T47D (cell line): ENCODE measurements at places on chromosomes 5 and 9.

GRCh38 chr5:123116757-123117156 is 27.7 kb downstream of the PRDM6 start:
- no peak for DNase-seq

DNA sequence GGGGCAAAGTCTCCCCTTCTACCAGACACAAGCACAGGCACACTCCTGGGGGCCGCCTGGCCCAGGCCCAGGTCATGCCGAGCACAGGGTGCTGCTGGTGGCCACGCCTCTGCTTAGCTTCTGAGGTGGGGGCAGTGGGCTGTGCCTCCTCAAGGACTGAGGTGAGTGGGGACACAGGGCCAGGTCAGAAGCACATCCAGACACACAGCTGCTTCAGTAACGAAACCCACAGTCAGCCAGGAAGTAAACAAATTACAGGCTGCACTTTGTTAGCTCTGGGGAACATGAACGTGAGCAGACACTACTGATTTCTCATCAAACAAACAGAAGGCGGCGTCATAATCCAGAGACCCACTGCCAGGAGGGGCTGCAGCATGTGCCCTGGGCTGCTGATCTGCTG is 192.4 kb downstream of the HSPA4 start:
- no peak for DNase-seq

DNA sequence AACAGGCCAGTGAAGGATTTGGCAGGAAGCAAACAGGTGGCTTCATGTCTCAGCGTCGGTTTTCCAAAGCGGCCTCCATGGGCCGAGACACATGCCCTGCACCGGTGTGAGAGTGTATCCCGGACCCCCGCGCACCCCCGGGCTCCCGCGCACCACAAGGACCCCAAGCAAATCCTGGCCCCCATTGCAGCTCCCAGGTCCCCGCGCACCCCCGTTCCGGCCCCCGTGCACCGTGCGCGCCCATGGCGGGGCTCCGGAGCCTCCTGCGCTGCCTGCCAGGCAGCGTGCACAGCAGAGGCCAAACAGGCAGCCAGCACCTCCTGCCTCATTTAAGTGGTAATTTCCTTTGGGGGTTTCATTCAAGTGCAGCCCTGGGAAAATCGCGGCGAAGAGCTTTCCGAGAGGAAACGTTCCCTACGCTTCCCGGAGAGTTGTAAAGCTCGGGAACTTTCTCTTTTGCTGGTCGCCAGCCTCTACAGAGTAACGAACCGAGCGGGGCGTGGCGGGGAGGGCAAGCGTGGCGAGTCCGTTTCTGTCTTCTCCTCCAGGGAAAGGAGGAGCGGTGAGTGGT is 145.5 kb upstream of the SLC24A2 start:
- no peak for DNase-seq

- DNase-seq, result peak; percentile 86
These were observed 59.2 kb upstream of the CLINT1 start for GRCh38 chr5:157917899-157918809.

DNA sequence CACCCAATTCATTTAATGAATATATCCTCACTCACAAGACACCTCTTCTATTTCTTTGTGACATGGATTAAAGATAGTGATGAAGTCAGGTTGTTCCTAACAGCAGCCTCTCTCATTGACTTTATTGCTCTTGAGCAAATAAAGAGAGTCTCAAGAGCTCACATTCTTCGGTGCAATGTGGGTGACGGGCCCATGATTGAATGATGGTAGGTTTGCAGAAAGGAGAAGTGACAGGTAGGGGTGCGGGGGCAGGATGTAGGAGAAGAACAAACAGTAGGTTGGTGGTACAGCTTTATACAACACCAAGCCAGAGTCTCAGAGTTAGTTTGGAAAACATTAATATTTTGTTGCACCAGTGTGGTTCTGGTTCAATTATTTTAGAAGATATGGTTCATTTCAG is 122.2 kb downstream of the SLIT3 start:
- no peak for DNase-seq

GRCh38 chr9:120882935-120883607 is 6.1 kb upstream of the PHF19 start:
- no peak for DNase-seq

- peak; percentile 12 for DNase-seq
These were observed 222.9 kb upstream of the ZNF462 start for GRCh38 chr9:106639873-106640568.

DNA sequence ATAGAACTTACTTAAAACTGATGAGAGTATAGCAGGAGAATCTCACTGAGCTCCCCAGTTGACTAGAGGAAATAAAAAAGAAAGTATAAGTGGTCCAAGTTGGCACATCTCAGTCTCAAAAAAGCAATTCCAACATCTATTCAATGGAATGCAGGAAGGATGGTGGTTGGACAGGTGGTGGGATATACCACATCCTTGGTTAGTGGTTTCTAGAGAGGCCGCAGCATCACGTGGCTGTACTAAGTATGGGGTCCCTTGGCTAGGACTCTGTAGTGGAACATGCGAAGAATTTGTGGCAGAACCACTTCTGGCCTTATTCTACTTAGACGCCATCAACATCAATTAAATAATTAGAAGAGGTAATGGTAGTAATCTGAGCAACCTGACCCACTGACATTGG is 232.4 kb downstream of the SAXO1 start:
- no peak for DNase-seq

DNA sequence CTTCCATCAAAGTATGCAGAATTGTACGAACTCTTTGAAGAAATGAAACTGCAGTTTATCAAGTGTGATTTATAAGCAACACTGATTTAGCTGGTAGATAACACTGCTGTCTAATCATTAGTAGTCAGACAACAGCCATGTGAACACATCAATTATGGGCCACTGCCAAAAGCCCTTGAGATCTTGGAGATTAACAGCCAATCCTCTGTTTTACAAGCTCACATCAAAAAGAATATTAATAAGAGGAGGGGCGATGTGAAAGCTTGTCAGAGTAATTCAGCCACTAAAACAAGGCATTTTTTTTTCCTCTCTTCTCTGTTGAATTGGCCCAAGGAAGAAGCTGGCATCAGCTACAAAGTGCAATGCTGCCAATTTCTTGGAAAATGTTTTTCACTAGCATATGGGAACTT is 28.1 kb downstream of the ZNF608 start:
- DNase-seq, result no peak

DNA sequence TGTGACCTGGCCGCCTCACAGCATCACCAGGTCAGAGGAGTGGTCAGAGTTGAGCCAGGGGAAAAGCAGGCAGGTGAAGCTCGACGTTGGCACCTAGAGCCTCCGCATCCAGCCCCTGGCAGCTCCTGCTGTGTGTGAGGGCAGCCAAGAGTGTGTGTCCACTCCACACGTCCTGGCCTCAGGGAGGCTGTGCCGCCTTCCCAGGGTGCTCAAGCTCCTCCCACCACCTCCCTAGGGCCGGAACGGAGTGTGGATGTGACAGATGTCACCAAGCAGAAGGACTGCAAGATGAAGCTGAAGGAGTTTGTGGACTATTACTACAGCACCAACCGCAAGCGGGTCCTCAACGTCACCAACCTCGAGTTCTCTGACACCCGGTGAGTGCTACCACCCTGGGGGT is 72.5 kb downstream of the PHF2 start:
- no peak for DNase-seq
